ENCODE measurements at places on chromosomes 2 and 18.

GRCh38 chr2:149860276-149860921 lies 272.8 kb upstream of the MMADHC start:
- DNase-seq = no peak

DNA sequence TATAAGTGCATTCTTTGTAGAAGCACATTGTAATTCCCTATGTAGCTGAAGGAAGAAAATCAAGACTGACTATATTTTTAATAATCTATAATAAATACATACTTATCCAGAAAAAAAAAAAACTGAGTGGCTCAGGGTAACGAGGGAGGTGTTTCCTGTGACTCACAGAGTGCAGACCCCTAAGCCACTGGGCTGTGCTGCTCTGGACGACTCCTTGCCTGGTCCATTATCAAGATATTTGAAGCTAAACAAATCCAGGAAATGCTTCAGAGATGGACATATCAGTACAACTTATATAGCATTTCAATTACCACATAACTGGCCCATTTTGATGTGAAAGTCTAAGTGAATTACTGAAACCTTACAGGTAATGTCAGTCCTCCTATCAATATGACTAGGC lies 80.6 kb downstream of the PIGN start:
- no peak for DNase-seq

DNA sequence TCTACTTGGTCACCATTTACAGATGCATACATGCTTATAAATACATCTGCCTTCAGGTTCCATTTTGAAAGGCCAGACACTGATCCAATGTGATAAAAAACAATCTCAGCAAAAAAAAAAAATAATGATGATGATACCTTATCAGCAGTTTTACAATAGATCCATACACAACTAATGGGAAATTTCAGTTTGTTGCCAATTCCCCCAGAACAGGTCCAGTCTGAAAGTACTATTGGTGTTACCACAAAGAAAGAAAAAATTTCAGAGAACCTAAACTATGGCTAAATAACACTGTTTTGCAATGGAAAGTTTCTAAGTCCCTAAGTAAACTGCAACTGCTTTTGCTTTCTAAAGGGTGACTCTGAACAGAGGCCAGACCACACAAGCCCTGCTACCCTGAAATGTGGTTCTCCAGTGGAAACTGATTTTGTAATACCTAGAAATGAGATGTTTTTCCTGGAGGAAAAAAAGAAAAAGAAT lies 54.1 kb downstream of the LPIN2 start:
- no peak for DNase-seq

- DNase-seq = no peak
These were observed 89.9 kb downstream of the KCNH7 start for GRCh38 chr2:162748566-162749215.

- DNase-seq = no peak
These were observed 220.7 kb downstream of the PTH2R start for GRCh38 chr2:208627110-208627884.

DNA sequence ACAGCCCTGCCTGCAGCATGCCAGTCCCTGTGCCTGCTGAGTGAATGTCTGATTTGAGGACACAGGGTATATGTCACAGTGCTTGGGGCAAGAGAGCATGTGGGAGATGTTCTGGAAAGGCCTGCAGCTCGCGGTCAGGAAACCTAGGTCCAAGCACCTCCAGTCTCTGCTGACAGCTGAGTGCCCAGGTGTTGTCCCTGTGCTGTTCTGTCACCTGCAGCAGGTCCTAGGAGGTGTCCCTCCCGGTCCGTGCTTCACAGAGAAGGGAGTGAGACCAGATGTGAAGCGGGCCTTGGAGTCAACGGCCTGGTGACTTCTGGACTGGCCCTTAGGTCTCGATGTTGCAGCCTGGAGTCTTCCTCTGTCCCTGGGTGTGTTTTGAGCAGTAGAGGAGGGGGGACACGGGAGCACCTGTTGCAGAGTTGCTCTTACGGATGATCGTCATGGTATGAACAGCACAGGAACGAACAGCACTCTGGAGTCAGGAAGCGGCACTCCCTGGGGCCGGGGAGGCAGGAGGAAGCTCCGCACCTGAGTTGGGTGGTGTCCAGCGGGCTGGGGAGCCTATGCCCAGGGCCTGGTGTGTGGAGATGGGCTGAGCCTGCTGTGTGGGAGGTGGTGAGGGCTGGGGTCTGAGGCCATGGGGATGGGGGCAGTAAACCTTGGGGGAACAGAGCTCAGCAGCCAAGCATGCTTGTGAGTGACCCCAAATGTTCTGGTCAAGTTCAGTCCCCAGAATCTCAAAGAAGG lies 21.6 kb upstream of the ARHGEF4 start:
- DNase-seq = no peak

DNA sequence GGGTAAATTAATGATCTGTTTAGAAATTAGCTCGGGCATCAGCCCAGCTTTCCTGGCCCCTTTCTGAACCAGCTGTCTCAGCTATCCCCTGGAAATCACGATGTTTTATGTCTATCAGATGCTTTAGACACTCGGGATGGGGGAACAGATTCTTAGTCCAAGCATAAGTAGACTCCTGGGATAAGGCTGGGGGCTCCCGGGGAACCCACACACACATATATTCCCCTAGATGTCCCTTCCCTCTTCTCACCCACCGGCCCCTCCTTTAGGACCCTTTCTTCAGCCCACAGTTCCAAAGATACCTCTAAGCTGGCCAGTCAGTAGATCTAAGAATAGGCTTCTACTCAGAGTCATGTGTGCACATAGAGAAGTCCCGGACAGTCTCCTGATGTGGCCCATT lies 151.5 kb upstream of the COPS8 start:
- no peak for DNase-seq

- DNase-seq = no peak
These were observed 111.3 kb downstream of the GALNT1 start for GRCh38 chr18:35692866-35693265.

DNA sequence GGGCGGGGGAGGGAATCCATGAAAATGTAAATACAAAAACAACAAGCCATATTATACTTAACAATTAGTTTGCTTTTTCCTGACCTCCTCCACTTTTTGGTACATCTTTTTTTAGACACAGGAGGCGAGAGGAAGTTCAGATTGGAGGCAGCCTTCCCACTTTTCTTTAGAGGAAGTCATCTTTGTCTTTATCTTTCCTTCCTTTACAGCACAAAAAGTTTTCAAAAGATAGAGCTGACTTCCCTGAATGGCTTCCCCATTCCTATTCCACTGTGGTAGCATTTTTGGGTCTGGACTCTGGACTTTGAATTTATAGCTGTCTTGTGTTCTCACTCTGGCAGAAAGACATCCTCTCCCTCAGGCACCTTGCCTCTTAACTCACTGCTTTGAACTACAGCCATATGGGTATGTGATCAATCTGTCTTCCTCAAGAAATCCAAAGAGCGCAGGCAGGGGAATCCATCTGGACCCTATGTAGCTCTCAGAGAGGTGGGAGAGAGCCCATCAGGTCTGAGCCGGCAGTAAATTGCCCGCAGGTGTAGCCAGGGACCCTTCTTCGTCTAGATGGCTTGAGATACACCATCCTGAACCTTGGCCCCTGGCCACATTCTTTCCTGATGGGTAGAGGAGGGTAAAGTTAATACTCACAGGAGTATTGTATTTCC lies 101.9 kb downstream of the AQP4 start:
- no peak for DNase-seq

DNA sequence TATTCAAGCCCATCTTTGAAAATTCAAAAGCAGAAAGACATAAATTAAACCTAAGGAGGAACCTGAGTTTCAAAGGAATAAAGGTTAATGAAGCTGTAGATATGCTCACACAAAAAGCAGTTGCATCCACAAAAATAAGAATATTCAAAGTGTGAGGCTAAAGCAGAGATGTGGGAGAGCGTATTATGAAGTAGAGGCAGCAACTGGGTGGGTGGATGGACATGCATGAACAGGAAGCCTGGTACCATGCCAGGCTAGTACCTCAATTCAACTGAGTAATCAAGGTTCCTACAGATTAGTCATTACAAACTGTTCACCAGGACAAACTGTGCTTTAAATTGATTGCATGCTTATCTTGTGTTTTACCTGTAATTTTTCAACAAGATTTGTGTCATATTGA lies 330.0 kb upstream of the PKDCC start:
- no peak for DNase-seq

DNA sequence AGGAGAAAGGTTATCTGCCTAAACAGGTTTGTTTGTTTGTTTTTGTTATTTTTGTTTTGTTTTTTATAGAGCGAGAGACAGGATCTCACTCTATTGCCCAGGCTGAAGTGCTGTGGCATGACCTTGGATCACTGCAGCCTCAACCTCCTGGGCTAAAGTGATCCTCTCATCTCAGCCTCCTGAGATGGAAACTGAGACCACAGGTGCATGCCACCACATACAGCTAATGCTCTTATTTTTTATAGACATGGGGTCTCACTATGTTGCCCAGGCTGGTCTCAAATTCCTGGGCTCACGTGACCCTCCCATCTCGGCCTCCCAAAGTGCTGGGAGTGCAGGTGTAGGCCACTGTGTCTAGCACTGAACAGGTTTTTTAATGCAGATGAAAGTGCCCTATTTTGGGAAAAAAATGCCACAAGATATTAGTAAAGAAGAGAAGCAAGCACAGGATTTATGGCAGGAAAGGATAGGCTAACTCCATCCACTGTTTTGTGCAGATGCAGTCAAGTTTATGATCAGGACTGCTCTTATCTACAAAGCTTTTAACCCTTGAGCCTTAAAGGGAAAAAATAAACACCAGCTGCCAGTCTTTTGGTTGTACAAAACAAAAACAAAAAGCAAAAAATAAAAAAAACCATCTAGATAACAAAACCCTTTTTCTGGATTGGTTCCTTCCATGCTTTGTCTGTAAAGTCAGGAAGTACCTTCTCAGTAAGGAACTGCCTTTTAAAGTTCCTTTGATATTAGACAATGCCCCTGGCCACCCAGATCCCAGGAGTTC lies 29.4 kb downstream of the MAP4K3 start:
- no peak for DNase-seq

DNA sequence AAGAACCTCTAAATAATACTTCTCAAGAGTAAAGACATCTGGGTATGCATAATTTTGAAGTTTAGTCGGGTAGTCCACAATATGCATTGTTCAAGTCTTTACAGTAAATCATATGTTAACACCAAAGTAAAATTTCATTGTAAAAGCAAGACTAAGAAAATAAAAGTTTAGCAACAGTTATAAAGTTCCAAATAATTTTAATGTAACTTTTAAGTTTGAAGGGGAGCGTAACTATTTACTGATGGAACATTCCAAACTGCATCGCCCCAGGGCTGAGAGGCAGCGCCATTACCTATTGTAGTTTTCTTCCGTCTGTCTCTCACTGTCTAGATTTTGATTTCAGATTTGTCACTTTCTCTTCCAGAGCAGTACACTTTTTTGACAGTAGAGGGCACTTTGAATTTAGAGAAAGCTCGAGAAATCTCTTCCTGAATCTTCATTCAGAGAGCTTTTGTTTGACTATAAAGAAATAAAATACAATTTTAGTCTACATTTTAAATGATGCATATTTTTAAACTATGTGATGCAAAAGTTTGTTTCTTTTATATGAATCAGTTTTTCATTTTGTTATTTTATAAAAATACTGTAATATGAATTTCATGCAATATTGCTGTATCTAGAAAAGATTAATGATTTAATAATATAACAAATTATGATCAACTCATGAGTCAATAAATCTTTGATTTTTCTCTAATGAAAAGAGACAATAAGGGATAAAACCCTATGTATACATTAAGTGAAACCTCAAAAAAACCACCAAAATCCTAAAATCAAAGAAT lies 389.8 kb downstream of the FIGN start:
- DNase-seq = peak; percentile 6

DNA sequence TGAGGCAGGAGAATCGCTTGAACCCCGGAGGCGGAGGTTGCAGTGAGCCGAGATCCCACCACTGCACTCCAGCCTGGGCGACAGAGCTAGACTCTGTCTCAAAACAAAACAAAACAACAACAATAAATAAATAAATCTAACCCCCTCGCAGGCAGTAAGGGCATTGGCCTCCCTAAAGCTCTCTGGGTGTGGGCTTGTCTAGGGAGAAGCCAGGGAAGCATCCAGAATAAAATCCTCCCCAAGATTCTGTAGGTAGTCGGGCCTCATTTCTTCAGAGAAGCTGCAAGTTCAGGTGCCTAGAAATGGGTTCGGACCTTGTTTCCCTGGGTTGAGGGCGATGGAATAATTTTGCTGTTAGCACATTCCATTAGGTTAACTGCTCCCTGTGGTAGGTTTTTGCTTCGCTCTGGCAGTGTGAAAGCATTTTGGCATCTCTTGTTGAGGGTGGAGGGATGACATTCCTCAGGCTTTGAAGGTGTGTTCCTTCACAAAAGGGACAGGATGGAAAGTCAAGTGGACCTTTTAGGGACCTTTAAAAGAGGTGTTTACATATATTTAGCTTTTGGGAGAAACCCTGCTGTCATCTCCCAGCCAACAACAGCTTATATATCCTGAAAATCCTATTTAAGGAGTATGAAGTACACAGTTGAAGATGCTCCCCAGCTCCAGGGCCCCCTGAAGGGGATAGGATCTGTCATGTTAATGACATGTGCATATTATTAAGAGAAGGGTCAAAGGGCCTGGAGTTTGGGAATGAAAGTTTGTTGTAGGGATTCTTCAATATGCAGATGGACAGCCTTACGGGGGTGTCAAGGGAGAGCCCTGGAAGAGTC lies 17.7 kb downstream of the MYCN start:
- DNase-seq = no peak

GRCh38 chr2:10497797-10498251 lies 49.7 kb upstream of the ODC1 start:
- peak; percentile 79 for DNase-seq
